ENCODE measurements at places on chromosomes 5 and 9.

- DNase-seq = no peak
Observed at GRCh38 chr9:99745085-99745484, 76.6 kb upstream of the NR4A3 start.

DNA sequence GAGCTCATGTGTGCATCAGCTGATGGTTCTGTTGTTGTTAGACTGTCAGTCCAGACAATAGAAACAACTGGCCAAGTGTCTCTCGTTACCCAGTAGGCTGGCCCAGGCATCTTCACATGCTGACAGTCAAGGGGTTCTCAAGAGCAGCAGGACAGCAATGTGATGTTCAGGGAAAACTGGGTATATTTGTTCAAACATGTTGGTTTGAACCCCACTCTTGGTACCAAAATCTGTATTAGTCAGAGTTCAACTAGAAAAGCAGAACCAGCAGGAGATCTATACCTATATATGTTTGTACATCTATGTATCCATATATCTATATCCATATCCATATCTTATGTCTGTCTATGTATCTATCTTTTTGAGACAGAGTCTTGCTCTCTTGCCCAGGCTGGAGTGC is 108.1 kb downstream of the LRRC70 start:
- DNase-seq = no peak

GRCh38 chr5:75510417-75510835 is 1.0 kb downstream of the CERT1 start:
- no peak for DNase-seq

GRCh38 chr5:156582193-156582598 is 255.2 kb downstream of the SGCD start:
- DNase-seq = no peak

GRCh38 chr5:171701100-171701541 is 84.5 kb upstream of the SMIM23 start:
- DNase-seq = no peak

- no peak for DNase-seq
Observed at GRCh38 chr5:9454012-9454481, 91.8 kb downstream of the SEMA5A start.

- DNase-seq = no peak
Observed at GRCh38 chr5:33997331-33997983, 10.4 kb downstream of the AMACR start.

DNA sequence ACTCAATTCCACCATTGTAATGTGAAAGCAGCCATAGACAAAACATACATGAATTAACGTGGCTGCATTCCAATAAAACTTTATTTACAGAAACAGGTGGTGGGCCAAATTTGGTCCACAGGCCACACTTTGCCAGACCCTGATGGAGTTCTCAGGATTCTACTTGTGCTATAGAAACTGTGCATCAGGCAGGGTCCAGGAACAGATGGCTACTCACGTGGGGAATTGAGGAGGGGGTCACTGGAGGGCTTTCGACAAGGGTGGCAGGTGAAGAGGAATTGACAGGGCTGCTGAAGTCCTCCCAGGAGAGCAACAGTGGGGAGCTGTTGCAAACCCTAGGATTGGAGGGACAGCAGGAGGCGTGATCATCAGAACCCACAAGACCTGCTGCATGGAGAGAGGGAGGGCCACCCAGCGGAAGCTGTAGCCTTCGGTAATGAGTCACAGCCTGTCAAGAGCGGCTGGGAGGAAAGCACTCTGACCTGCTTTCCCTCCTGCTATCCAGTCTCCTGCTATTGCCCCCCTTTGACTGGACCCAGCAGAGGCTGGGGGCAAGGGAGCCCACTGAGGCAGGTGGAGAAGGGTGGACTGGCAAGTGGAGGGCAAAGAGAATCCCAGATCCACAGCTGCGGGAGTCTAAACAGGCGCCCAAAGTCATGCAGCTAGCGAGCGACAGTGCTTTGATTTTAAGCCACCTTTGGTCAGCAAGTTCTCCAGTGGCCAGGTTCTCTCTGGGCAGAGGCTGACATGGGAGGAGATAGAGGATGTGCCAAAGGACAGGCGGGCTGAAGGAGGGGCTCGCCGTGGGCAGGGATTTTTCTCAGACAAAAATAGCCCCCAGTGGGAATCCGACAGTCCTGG is 138.3 kb upstream of the SMIM23 start:
- no peak for DNase-seq

- DNase-seq = no peak
Observed at GRCh38 chr5:14183187-14183939, 40.2 kb downstream of the TRIO start.

DNA sequence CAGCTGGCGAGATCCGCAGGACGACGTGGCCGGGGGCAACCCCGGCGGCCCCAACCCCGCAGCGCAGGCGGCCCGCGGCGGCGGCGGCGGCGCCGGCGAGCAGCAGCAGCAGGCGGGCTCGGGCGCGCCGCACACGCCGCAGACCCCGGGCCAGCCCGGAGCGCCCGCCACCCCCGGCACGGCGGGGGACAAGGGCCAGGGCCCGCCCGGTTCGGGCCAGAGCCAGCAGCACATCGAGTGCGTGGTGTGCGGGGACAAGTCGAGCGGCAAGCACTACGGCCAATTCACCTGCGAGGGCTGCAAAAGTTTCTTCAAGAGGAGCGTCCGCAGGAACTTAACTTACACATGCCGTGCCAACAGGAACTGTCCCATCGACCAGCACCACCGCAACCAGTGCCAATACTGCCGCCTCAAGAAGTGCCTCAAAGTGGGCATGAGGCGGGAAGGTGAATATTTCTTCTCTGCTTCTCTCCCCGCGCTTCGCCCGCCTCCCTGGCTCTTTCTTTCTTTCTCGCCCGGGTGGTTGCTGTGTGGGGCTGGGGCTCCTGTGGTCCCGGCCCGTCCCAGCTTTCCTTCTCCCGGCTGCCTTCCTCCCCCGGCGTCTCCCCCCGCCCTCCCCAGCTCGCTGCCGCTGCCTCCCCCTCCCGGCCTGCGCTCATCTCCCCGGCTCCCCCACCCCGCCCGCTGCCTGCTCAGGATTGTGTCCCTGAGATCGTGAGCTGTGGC is 2.2 kb downstream of the NR2F1 start:
- no peak for DNase-seq

All from stimulated activated CD8-positive, alpha-beta memory T cell treated with anti-CD3 and anti-CD28 coated beads, Interleukin-4, amount 100 ng/mL, for 1 hour (primary cell).